ENCODE measurements at places on chromosomes 13 and 19.
A peak's percentile ranks its signal among the peaks of the same experiment; 100 is the strongest.

- DNase-seq, result peak; percentile 95
Observed at GRCh38 chr13:95100525-95101433, 200.5 kb downstream of the ABCC4 start.

DNA sequence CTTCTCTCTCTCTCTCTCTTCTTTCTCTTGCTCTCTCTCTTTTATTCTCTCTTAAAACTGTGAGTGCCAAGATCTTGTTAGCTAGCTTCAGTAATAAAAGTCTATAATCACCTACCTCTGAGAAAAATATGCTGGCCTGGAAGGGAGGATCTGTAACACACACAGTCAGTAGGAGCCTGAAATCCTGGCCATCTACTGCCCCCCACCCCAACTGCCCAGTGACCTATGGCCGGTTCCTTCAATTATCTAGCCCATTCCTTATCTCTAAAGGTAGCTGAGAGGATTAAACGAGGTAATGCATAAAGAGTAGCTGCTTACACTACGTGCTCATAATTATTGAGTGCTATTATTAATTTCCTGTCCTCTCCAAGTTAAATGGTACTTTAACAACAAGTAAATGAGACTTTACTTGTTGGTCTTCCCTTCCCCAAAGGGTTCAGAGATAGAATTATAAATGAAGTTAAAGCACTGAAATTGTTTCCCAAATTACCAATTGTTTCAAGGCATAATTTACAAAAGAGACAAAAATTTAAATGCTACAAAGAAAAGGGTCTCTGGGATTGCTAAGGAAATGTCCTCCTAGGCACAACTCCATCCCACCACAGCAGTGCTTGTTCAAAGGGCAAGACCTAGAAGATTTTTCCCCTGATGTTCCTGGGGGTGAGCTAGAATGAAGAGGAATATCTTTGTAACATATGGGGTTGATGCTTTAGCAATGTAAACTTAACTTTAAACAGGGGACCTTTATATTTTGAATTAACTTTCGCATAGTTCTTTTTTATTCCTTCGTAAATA, 1.8 kb downstream of the LCP1 start:
- DNase-seq, result no peak

- no peak for DNase-seq
Observed at GRCh38 chr19:10430505-10431253, 10.3 kb downstream of the PDE4A start.

- DNase-seq, result no peak
Observed at GRCh38 chr19:16698914-16699313, 20.7 kb upstream of the NWD1 start.

- no peak for DNase-seq
Observed at GRCh38 chr13:45350152-45350551, 9.2 kb upstream of the TPT1 start.

DNA sequence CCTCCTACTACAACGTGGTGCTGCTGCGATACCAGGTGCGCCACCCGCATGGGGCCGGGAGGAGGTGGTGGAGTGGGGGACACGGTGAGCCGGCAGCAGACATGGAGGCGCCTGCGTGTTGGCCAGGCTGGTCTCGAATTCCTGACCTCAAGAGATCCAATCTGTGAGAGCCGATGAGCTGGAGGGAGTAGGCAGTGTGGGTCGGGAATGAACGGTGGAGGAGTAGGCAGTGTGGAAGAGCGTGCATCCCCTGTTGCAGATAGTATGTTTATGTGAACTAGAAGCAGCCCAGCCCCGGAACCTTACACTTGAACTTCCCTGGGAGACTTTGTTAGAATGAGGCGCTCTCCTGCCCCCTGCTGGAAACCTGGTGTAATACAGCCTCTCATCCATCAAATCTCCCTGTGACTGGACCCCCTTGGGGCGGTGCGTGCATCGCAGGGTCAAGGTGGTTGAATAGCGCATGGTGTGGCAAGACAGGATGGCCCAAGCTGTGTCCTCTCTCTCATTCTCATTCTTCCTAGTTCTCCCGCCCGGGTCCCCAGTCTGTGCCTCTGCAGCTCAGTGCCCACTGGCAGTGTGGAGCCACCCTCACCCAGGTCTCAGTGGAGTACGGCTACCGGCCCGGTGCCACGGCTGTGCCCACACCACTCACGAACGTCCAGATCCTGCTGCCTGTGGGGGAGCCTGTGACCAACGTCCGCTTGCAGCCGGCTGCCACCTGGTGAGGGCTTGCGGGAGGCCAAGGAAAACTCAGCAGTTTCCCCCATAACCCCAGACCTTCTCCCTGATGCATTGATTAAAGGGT, 10.5 kb upstream of the B3GNT3 start:
- DNase-seq, result peak; percentile 20

DNA sequence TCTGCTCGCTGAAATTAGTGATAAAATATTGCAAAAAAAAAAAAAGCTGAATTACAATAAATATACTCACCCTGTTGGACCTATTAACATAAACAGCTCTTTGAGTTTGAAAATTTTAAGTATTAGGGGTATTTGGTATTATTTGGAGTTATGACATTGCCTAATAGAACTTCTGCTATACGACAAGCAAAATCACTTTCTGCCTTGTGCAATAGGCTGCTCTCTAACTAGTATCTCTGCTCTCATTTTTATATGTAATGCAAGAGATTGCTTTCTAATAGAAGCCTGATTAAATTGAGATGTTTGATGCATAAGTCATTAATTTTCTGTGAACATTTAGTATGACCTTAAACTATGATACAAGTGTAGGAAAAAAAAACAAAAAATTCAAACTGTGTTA, 5.3 kb downstream of the RGS9BP start:
- no peak for DNase-seq
